NCI-H774 (cell line): ENCODE measurements at places on chromosomes 2 and 18.

DNA sequence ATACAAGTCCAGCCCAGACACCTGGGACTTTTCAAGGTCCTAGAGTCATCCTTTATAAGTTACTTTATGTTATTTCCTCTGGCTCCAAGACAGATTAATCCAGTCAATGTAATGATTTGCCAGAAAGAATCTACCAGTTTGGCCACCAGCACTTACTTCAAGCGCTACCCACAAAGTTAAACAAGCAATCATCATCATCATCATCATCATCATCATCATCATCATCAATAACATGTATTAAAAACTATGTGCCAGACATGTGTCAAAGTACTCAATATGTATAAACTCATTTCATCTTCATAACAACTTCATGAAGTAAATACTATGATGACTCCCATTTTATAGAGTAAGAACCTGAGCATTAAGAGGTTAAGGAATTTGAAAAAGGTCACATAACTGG is 64.3 kb downstream of the LRP2 start:
- no peak for DNase-seq

DNA sequence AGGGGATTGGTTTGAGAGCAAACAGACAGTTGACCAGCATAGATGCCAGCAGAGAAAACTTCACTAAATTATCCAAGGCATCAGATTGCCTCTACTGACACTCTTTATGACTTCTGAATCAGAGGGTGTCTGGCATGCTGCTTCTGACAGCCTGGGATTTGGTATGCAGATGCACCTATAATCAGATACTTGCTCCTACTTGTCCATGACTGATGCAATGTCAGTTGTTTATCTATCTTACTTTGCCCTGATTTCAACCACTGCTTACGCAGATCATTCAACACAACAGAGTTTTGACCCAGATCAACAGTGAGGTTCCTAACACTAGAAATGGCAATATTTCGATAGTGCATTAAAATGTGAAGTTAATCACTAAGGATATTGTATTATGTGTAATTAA is 22.6 kb upstream of the CALCRL start:
- DNase-seq: no peak

GRCh38 chr2:30026091-30027055 is 105.0 kb upstream of the ALK start:
- no peak for DNase-seq

- DNase-seq: no peak
These were observed 26.3 kb downstream of the MRPL35 start for GRCh38 chr2:86225581-86225980.

DNA sequence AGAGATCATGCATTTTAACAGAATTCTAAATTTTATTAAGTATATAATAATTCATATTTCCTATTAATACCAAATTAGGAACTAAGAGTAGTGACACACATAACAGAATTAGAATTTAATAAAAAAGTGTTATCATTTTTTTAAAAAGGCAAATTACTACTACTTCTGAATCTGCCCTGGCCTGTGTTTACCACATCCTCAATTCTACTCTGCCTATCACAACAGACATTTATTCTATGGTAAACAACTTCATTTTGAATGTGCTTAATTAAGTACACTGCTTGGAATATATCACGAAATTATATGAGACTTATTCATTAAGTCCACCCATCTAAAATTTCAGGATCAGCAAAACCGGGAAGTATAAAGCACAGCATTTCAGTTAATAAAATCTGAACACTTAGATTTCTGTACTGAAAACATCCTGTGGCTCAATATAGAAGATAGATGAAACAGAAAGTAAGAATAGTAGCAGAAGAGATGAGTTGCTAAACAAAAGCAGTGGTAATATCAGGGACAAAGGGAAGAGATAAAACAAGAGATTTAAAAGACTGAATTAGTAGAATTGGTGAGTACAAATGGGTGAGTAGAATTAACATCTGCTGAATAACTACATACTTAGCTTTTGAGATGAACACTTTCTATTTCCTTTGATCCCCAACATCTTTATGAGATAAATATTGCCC is 3.7 kb downstream of the SMC6 start:
- DNase-seq: no peak

DNA sequence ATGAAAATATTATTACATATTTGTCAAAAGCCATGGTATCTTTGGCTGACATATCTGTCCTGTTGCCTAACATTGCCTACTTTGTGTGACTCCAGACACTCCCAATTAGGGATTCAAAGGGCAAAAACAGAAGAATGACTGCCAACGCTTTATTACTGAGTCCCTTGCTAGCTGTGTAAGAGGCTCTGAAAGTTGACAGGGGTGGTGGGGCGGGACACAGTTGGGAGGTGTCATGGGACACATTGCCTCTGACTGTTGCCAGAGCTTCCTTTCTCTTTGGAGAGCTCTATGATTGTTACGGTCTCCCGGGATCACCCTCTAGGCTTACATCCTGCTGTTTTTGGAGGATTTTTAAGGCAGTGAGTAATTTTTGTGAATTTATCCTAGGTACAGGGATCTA is 249.6 kb upstream of the ACVR2A start:
- no peak for DNase-seq

- DNase-seq: no peak
These were observed 196.0 kb downstream of the DCC start for GRCh38 chr18:52536039-52536438.

- DNase-seq: no peak
These were observed 1523.7 kb upstream of the ACVR2A start for GRCh38 chr2:146321175-146321574.

DNA sequence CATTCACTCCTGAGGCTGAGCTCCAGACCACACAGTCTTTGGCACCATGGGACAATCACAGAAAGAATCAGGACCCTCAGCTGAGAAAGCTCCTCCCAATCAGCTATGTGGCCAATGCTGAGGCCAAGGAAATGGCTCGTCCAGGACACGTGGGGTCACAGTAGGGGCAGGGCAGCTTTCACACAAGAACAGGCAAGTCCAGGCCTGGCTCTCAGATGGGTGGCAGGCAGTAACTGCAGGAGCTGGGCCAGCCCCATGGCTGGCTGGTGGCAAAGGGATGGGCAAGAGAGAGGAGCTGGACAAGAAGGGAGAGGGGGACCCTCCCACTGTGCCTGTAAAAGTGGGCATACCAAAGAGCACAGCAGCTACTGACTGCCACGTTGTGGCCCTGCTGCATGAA is 12.2 kb upstream of the EDAR start:
- DNase-seq: no peak

- DNase-seq: no peak
These were observed 12.7 kb upstream of the KCNJ13 start for GRCh38 chr2:232789082-232789481.

GRCh38 chr2:111239107-111239506 is 118.4 kb downstream of the BCL2L11 start:
- no peak for DNase-seq

GRCh38 chr2:39932198-39932597 is 153.1 kb upstream of the THUMPD2 start:
- no peak for DNase-seq

DNA sequence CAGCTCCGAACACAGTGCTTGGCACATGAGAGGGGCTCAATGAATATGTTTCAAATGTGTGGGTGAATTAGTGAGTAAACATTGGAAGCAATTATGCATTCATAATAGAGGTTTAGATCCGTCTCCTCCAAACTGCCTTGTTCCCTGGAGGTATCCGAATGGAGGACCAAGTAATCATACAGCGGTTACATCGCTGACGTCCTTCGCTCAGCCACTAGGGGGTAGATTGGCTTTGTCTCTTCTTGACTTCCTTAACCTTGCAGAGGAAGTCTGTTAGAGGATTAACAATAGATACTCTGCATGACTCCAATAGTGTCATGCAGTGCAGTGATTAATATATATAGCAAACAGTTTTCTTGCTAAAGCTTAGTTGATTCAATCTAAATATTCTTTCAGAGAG is 517.0 kb downstream of the PTPRM start:
- DNase-seq: peak; percentile 1

GRCh38 chr2:165895974-165896373 is 57.6 kb downstream of the TTC21B start:
- no peak for DNase-seq

GRCh38 chr2:238908960-238909951 is 61.4 kb downstream of the TWIST2 start:
- DNase-seq: no peak

DNA sequence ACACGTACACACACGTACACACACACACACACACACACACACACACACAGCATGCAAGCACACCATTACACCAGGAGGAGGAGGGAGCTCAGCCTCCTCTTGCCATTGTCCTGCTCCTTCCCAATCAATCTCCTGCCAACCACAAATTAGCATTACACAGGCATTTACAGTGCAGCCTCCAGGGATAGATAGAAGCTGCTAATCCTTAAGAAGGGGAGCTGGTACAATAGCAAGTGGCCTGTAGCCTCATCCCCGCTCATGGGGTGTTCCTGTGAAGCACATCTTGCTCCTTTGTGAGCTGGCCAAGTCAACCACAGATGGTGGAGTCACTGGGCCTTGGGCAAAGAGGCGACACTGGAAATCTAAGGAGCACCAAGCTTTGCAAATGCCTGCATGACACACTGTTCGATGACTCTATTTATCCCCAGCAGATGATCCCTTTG is 110.3 kb upstream of the PKDCC start:
- no peak for DNase-seq

DNA sequence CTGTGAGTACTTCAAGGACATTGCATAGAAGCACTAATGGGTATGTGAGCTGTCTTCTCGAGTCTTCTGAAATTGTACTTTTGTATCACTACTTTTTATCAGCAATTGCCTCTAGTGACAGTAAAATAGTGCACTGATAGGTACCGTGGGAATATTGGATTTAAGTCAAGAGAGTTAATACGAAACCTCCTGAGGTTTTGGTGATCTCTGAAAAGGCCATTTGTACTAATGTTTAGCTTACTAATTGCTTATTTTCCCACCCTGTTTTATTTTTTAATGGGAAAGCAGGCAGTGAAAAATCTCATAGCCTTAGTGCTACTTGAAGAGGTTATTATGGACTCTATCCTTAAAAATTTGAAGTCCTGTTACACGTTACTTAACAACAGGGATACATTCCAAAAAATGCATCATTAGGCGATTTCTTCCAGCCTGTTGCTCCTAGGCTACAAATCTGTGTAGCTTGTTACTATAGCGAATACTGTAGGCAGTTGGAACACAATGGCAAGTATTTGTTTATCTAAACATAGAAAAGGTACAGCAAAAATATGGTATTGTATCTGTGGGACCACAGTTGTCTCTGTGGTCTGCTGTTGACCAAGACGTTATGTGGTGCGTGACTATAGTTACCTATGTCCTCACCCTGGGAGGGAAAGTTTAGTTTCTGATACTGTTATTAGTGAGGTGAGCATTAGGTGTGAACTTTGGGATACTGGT is 65.9 kb downstream of the CAB39 start:
- DNase-seq: no peak

GRCh38 chr2:188527141-188527540 is 235.5 kb downstream of the GULP1 start:
- no peak for DNase-seq

DNA sequence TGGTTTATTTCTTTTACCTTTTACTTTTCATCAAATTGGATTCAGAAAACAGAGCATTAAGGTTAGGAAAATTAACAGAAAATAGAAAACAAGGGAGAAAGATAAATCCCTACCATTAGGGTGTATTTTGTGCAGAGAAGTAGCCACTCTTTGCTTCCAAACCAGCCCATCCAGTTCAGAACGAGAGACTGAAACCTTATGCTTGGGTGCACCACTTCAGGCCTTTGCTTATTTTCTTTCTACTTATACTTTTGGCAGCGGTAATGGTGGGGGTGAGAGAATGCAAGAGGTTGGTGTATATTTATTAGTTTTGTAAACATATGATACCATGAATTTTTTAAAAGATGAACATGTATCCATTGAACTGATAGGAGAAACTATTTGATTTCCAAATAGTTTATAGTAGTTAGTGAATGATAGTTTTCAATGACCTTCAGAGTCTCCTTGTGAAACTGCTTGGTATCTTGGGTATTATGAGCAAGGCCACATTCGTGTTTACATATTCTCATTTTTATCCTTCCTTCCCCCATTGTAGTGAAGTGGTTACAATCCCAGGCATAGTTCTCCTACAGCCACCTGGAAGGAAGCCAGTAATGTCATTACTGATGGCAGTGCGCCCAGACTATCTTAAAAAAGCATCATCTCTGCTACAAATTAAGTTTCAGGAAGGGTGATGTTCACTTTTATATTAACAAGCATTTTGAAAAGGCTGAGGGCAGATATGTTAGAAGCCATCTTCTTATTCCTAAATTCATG is 60.8 kb downstream of the MFSD6 start:
- peak; percentile 88 for DNase-seq

DNA sequence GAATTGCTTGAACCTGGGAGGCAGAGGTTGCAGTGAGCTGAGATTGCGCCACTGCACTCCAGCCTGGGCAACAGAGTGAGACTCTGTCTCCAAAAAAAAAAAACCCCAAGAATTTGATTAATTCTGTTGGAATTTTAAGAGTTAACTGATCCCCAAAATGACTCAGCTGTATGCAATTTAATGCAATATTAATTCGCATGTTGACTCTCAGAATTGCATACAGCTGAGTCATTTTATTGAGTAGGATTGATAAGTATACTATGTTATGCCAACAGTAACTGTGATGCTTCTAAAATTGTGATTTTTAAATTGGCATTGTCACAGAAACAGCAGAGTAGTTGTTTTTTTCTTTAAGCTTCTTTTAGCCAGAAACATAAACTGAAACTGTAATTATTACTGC is 19.6 kb downstream of the MSH2 start:
- no peak for DNase-seq

DNA sequence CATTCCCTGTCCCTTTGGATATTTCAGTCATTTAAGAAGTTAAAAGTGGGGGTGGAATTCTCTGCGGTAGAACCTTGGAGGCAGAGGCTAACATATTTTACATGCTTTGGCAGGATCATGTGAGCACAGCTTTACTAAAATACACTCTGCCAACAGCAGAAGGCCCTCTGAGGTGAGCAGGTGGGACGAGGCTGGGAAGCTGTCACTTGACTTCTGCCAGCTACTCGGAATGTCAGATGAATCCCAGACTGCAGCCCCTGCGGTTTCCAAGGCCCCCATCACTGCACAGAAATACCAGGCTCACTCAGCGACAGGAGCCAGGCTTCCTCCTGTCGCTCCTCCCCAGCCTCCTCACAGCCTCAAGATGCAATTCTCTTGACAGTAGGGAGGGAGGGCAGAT is 220.9 kb upstream of the REV1 start:
- no peak for DNase-seq

GRCh38 chr2:3620834-3621233 is 25.9 kb downstream of the COLEC11 start:
- no peak for DNase-seq

- no peak for DNase-seq
These were observed 271.3 kb downstream of the LRATD1 start for GRCh38 chr2:14903709-14904374.

DNA sequence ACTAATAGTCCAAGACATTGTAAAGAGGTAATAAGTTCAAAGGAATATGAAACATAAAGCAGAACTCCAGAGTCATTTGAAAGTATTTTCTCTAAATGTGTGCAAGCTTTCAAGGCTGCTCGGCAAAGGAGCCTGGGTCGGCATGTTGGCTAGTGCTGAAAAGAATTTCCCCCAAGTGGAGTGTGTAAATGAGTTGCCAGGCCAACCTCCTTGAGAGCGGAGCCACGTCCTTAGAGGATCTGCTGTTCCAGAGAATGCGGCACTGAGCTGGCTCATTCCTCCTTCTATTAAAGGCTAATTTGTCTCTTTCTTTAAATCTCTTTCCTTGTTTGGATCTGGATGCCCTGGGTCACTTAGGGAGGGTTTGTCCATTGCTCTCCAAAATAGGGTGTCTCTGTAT is 127.5 kb downstream of the RDH14 start:
- DNase-seq: no peak
